ENCODE measurements at places on chromosomes 12 and 14.

GRCh38 chr12:62787611-62788010, 147.3 kb downstream of the PPM1H start:
- DNase-seq, result no peak

DNA sequence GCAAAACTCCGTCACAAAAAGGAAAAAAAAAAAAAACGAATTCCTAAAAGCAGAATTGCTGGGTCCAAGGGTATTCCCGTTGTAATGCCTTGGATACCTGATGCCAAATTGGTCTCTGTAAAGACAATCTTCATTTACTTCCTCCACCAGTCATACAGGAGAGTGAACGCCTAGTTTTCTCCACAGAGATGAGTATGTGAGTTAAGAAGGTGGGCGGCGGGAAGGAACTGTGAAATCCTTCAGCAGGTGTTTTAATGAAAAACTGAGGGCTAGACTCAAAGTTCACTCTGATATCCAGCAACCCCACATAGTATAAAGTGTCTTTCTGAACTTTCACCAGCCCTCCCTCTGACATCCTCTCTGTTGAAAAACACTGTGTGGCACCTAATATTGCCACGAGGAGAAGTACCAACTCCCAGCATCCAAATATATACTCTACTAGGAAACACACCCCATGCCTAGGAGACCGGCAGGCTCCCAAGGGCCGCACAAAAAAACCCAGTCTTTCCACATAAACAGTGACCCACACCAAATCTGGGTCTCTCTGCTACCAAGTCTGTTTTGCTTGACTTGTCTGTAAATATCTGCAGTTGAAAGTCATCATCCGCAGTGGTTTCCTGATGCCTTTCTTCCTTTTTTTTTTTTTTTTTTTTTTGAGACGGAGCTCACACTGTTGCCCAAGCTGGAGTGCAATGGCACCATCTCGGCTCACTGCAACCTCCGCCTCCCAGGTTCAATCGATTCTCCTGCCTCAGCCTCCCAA, 30.3 kb upstream of the FOXN3 start:
- DNase-seq, result no peak

GRCh38 chr12:109464642-109465351, 12.3 kb downstream of the KCTD10 start:
- DNase-seq, result no peak

DNA sequence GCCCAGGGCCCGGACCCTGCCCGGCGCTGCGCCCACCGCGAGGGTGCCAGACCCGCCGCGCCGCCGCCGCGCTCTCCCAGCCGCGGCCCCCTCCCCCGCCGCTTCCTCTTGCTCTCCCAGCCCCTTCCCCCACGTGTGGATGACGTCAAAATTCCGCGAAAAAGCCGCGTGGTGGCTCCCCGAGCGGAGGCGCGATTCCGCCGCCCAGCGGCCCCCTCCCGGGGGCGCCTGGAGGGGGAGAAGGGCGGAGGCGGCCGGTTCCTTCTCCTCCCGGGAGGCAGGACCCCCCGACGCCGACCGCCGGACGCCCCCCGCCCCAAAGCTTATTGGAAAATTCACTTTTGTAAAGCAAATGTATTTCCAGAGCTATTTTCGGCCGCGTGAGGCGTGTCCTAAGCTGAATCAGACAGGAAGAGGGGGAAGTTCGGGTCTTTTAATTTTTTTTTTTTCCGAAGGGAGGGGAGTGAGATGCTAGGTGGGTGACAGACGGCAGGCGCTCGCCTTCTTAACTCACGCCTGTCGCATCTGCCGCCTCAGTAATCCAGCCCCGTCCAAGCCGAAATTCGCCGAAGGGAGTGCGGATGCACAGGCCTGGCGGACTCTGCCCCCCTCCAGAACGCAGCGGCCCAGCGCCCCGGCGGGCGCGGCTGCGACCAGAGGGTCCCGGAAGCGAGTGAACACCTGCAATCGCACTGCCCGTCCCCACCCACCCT, 4.1 kb upstream of the CCND2 start:
- peak; percentile 89 for DNase-seq

GRCh38 chr12:122878780-122879612, 16.9 kb downstream of the VPS37B start:
- no peak for DNase-seq
